RKO (cell line): ENCODE measurements at places on chromosomes 1 and 21.

GRCh38 chr1:168032029-168032428 lies 95.2 kb upstream of the MPC2 start:
- no peak for DNase-seq

DNA sequence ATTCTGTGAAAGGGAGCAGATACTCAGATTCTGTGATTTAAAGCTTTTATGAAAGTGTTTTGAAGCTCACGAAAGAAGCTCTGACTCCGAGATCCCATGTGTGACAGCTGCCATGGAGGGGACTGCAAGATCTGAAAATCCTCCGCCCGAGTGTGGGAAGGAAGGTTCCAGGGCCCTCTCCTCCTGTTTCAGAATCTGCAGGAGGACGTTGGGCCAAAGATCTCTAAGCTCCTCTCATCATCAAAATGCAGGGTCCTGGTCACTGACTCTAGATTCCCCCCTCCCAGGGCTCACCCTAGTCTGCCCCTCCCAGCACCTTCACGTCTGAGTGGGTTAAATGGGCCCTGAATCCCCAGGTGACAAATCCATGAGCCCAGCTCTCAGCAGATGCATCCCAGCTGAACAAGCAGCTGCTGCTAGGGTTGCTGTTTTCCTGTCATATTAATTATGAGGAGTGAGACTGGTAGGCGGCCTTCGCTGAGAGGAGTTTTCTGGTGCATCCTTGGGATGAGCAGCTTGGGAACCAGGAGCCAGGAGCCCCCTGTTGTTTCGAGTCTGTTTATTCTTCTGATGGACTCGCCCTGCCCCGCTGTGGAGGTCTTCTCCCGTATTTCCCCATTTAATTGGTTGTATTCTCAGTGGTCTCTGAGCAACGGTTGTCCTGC lies 402.0 kb downstream of the MATN1 start:
- no peak for DNase-seq

DNA sequence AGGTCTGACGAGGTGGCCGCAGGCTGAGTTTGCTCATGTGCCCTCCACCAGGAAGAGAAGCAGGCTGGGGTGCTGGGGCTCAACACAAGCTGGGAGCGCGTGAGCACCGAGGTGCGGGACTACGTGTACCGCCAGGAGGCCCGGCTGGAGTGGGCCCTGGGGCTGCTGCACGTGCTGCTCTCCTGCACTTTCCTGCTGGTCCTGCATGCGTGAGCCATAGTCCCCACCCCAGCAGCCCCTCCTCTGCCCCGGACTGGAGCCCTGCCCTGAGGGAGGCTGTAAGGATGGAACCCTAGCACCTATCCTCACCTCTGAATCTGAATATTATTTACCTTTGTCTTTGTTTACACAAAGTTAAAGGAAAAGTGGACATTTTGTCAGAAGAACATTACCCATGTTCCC lies 7.8 kb upstream of the ADAM15 start:
- no peak for DNase-seq

GRCh38 chr1:231248778-231249177 lies 7.8 kb downstream of the GNPAT start:
- no peak for DNase-seq

- no peak for DNase-seq
Observed at GRCh38 chr1:115338457-115338820, 390 bp upstream of the NGF start.

- DNase-seq: no peak
Observed at GRCh38 chr1:1032424-1032823, 12.5 kb downstream of the AGRN start.

DNA sequence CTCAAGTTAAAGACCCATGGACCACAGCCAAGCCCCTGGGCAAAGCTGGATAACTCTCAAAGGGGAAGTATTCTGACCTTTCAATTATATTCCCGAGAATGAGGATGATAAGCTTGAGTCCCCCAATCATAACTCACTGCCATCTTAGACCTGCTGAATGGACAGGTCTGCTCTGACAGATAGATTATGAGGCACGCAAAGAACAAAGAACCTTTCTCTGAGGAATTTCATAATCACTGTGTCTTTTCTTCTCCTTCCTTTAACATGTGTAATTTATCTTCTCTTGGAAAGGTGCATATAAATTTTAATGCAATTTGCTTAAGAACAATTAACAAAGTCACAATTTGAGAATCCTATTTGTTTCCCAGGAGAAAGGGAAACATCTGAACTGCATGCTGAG lies 22.0 kb downstream of the PIGM start:
- no peak for DNase-seq

DNA sequence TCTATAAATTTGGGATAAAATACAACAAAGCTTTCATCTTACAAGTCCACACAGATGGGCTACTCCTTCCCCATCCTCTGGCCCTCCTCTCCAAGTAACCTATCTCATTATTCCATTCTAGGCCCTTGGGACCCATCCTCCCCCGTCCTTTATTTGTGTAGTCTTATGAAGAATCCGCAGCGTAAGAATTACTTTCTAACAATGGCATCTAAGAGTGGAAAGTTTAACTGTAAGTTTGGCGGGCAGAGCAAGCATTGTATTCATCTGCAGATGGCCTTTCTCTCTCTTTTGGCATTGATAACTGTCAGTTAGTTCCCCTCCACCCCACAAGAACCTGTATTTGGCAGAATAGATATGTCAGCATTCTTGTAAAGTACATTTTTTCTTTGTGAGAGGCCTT lies 91.9 kb upstream of the TSPAN2 start:
- DNase-seq: no peak

DNA sequence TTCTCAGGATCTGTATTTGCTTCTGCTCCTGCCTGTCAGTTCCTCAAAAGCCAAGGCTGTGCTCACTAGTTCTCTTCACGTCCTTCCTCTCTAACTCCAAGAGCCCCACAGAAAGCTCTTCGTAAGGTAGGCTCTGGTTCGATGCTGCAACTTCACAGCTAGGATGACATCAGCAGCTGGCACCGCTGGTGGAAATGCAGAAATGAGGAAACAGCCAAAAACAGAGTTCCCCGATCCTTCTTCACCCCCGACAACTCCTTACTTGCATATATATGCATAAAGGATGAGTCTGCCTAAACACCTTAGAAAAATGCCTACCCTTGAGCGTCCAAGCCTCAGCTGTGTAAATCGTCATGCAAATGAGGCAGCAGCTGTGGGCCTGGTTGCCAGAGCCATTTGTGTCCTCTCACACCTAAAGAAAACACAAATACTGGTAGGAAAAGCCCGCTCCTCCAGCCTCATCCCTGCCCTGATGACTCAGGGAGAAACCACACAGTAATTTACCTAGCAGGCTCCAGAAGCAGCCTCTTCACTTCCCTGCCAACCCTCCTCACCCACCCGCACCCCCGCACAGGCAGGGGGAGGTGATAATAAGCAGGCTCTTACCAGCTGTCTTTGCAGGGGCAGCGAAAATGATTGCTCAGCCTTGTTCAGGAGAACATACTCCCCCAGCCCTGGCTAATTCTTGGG lies 28.2 kb downstream of the BATF3 start:
- no peak for DNase-seq

DNA sequence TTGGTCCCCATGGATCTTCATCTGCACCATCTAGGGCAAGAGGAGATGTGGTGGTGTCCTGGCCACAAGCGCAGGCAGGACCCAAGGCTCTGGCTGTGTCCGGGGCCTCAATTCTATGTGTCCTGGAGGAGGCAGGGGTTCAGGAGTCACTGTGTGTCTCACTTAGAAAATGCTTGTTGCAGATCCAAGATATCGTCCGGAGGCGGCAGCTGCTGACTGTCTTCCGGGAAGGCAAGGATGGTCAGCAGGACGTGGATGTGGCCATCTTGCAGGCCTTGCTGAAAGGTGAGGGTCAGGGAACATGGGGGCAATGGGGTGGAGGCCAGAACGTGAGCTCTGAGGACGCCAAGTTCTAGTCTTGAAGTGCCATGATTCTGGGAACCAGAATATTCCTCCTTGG lies 29.1 kb downstream of the TRPM2 start:
- DNase-seq: no peak

GRCh38 chr1:23481026-23481597 lies 2.9 kb downstream of the ASAP3 start:
- no peak for DNase-seq

DNA sequence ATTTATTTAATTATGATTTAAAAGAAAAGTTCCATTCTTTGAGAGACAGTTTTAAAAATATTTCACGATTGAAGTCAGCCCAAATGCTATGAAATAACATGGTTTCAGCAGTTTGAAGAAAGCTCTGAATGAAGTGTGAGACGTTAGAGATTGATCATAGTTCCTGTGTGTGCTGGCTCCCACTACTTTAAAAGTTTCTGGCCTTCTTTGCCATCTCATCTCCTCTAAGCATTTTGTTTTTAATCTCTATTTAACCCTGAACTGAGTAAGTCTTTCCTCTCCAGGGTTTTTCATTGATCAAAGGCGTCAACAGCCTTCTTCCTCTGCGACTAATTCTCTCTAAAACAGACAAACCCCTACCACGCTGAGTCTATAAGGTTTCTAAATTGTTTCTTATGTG lies 225.3 kb upstream of the B3GALT2 start:
- DNase-seq: no peak

GRCh38 chr21:30620080-30620479 lies 347 bp upstream of the KRTAP20-4 start:
- DNase-seq: no peak

DNA sequence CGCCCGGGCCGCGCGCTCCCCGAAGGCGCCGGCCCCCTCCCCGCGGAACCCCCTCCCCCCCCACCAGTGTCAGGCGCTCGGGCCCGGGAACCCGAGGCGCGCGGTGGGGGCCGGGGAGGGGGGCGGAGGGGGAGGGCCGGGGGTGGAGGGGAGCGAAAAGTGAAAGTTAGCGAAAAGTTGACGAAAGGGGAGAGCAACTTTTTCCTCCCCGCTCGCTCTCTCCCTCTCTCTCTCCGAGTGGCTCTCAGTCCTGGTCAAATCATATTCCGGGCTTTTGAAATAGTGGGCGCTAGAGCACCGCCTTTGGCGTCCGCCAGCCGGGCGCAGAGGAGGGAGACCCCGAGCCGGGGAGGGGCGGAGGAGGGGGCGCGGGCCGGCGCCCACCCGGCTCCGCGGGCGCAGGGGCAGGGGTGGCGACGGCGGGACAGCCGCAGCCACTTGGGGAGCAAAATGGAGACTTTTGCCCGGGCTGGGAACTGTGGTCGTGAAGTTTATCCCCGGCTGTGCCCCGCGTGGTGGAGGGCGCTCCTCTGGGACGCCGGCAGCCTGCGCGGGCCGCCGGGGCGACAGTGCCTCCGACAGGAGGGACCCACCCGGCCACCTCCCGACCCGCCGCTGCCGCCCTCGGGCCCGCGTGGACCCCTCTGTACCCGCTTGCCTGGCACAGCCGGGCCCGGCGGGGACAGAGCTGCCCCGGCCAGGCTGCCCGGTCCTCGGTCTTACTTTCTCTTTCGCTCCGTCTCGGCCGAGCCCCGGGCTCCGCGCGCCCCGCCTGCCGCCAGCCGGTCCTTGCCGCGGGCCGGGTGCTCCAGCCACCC lies 697 bp downstream of the PRDM16 start:
- peak; percentile 72 for DNase-seq

GRCh38 chr1:46424730-46425129 lies 30.6 kb downstream of the FAAH start:
- DNase-seq: no peak

- DNase-seq: peak; percentile 38
Observed at GRCh38 chr1:22780696-22781095, 70.1 kb downstream of the EPHB2 start.

- no peak for DNase-seq
Observed at GRCh38 chr1:53087332-53088285, 25.6 kb downstream of the PODN start.

GRCh38 chr1:204917802-204918201 lies 47.1 kb downstream of the NFASC start:
- no peak for DNase-seq

DNA sequence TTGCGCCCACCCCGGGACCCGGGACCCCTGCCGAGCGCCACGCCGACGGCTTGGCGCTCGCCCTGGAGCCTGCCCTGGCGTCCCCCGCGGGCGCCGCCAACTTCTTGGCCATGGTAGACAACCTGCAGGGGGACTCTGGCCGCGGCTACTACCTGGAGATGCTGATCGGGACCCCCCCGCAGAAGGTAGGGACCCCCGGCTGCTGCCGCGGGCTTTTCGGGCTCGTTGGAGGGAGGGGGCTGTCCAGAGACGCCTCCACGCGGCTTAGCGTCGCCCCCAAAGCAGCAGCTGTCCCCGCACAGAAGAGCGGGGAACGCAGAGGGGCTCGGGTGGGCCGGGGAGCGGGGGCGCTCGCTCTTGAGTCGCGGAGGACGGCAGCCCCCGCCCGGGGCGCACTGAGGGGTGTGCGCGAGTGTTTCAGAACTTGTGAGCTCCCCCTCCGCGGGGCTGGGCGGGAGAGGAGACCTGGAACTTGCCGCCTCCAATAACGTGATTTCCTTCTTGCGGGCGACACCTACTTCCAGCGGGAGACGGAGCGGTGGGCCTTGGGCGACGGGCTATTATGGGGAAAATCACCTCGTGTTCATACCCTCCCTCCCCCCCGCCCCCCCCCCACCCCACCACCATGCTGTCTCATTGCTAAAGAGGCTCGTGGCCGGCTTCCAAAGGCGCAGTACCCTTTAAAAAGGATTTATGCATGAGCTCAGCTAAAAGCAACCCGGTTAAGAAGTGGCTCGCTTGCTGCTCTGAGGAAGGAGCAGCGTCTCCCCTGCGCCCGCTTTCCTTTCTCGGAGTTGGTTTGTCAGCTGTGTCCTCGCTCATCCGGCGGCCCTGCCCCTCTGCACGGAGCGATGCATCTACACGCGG lies 664 bp downstream of the BACE2 start:
- DNase-seq: peak; percentile 75

DNA sequence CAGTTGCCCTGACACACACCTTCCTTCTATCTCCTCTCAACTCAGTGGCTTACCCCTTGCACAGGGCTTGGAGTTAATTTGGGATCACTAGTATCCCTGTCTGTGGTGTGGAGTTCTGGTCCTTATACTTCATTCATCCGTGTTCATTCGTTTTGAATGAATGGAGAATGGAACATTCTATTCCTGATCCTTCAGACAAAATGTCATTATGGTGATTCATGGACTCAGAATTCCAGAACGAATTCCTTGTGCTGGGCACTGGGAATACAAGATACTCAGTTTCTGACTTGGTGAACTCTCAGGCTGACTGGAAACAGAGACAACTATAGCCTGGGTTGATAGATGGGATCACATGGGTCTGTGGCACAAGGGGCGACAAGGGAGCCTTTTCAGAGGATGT lies 49.9 kb upstream of the TRABD2B start:
- no peak for DNase-seq

GRCh38 chr1:222420633-222421032 lies 127.3 kb downstream of the HHIPL2 start:
- no peak for DNase-seq

- peak; percentile 34 for DNase-seq
Observed at GRCh38 chr1:46622344-46622743, 5.7 kb upstream of the MOB3C start.

DNA sequence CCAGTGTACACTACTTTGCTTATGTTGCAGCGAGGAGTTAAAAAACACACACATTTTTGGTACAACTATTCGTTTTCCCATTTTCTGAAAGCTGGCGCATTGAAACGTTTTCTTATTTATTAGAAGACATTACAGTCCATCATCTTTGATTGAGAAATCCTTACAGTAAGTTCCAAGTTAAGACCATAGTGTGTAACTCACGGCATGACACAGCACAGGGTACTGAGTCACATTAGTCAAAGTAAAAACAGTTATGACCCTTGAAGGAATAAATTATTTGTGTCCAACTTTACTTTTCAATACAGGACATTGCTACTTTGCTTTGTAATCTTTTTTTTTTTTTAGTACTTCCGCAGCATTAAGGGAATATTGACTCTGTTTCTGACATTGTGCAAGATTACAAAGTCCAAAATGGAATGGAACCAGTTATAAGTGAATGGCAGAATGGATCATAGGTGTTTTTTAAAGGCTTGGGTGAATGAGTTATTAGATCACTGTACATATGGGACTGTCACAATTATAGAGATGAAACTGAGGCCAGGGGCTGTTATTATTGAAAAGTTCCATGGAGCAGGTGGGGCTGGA lies 11.7 kb downstream of the PTGFRN start:
- DNase-seq: no peak
